ENCODE measurements at places on chromosomes 6 and 20.
A peak's percentile ranks its signal among the peaks of the same experiment; 100 is the strongest.

GRCh38 chr20:19774135-19774933 is 16.3 kb downstream of the RIN2 start:
- no peak for DNase-seq

DNA sequence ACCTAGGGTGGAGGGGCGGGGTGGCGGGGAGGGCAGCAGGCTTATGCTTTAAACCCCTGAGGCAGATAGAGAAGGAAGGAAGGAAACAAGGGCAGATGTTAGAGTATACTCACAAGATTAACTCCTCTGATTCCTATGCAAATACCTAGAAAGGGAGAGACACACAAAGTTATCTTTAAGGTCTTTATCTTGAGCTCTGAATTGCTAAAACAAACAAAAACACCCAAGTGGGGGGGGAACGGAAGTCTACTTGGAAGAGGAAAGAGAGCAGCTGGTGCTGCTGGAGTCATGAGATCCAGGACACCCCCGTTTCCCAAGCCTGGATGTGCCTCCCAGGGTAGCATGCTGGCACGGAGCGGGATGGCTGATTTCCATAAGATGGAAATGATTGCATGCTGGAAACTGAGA is 43.4 kb downstream of the PLAGL1 start:
- no peak for DNase-seq

DNA sequence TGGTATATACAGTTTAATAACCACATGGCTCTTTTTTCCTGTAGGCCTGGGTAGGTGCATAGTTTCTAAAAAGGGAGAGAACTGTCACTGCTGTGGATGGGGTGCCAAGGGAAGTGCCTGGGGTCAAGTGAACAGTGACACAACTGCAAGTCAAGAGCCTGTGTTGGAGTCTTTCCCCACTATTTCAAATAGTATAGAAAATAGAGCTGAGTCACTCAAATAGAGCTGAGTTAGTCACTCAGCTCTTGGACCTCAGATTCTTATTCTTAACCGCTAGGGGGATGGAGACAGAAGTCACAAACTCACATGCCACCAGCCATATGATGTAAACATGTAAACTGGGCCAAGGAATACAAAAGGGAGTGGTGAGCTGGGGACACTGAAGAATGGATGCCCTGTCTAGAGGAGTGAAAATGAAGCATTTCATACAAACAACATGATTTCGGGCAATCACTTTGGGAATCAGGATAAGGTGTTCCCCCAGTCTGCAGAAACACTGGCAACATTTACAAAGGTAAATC is 2.1 kb downstream of the NQO2 start:
- no peak for DNase-seq

DNA sequence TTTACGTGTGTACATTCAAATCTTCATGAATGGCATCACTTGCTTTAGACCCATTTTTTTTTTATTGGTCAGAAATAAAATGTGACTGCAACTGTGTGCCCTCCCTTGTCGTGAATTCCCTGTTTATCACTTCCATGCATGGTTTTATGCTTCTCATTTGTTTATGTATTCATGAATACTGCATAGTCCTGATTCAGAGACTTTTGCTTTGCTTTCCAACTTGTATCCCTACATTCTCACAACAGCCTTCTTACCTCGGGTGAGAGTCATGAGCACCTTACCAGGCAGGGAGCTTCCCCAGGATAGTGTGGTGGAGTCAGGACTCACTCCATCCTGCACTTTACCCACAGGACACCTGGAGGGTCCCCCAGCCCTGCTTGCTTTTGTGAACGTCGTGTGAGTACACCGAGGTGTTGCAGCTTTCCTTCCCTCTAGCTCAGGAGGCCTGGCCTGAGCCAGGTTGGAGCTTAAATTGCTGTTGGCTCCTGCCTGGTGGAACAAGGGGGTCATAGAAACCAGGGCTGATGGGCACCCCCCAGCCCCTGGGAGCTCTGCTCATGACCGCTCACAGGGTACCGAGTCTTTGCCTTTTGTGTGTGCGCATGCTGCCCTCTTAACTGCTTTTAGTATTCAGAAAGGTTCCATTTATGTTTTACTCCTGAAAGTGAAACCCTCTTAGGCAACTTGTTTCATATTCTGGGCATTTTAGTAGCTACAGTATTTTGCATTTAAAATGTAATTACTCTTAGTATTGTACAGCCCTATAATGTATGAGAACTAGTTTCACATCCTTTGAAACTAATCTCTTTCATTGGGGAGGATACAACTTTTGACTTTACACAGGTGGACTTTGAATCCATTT is 66.0 kb downstream of the CDS2 start:
- no peak for DNase-seq

GRCh38 chr6:56807326-56807988 is 147.4 kb upstream of the BEND6 start:
- no peak for DNase-seq

DNA sequence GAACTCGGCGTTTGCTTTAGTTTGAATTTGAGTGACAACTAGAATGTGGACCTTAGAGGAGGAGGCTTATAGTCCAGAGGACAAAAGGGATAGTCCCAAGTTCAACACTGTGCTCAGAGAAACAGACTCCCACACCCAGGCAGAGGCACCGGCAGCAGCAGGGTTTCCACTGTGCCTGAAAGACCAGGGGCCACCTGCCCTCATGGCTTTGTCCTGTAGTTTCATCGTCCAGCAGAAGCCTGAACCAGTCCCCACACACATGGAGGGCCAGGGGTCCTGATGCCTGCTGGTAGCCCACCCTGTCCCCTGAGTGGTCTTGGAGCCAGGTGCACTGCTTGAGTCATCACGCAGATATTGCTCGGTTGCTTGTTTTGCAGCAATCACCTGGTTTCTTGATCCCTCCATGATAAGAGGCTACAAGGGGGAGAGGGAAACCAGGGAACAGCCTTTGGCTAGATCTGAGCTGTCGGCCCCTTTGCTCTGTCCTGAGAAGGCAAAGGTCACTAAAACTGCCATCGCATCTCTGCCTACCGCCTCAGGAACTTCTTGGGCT is 7.2 kb upstream of the ACSS1 start:
- no peak for DNase-seq

GRCh38 chr6:89924231-89924630 is 30.0 kb downstream of the GJA10 start:
- DNase-seq = no peak

- DNase-seq = no peak
These were observed 74.9 kb upstream of the TOX2 start for GRCh38 chr20:43839793-43840199.

DNA sequence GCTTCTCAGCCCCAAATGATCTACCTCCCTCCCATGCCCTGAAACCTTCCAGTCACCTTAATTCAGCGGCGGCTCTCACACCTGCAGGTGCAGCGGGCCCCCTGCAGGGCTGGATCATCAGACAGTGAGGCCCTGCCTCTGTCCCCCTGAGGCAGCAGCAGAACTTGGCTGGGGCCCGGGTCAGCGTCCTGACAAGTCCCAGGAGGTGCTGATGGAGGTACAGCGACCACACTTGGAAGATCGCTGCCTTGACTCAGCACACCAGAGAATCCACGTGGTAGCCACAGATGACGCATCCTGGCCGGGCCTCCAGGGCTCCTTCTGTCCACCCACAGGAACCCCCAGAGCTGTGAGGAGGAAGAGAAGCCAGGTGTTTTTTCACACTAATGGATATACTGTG is 116.4 kb upstream of the THBS2 start:
- no peak for DNase-seq

DNA sequence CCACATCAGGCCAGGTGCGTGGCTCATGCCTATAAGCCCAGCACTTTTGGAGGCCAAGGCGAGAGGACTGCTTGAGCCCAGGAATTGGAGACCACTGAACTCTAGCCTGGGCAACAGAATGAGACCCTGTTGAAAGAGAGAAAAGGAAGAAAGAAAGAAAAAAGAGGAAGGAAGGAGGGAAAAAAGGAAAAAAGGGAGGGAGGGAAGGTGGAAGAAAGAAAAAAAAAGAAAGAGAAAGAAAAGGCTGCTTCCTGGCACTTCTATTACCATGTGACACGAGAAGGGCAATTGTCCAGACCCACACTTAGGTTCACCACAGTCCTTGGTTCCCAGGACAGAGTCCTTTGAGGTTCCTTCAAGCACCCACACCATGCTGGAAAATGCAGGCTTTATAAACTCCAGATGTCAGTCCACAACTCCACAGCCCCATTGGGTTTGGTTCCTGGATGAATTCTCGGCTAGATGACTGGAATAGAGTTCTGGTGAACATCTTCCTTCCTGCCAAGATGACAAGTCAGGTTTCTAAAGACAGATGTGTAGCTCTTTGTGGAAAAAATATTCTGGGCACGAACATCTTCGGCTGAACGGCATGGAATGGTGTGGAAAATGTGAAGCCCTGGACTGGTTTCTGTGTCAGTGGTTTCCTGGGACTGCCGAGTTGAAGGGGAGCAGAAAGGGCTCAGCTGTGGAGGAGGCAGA is 32.5 kb downstream of the NT5E start:
- no peak for DNase-seq

- peak; percentile 59 for DNase-seq
These were observed 108.7 kb downstream of the FYN start for GRCh38 chr6:111764238-111765175.

DNA sequence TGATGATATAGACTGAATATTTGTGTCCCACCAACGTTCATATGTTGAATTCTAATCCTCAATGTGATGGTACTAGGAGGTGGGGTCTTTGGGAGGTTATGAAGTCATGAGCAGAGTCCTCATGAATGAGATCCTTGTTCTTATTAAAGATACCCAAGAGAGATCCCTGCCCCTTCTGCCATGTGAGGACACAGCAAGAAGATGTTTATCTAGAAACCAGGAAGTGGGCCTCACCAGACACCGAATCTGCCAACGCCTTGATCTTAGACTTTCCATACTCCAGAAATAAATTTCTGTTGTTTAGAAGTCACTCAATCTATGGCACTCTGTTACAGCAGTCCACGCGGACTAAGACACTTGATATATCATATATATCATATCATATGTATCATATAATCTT is 67.7 kb upstream of the GCM1 start:
- no peak for DNase-seq

DNA sequence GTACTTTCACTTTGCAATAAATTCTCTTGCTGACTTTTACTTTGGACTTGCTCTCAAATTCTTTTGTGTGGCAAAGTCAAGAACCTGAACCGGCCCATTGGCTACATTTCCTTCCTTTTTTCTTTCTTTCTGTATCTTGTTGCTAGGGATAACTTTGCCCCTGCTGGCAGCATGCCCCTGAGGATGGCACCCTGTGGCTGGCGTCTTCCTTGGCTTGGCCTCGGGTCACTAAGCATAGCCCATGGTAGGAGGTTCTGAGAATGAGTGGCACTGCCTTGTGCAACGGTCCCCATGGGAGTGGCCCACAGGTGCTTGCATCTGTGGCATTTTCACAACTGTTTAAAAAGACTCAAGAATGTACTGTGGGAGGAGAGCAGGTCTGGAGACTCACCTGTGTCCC is 14.0 kb upstream of the HLA-F start:
- no peak for DNase-seq

- no peak for DNase-seq
These were observed 313.1 kb downstream of the GRIK2 start for GRCh38 chr6:101706576-101706975.

DNA sequence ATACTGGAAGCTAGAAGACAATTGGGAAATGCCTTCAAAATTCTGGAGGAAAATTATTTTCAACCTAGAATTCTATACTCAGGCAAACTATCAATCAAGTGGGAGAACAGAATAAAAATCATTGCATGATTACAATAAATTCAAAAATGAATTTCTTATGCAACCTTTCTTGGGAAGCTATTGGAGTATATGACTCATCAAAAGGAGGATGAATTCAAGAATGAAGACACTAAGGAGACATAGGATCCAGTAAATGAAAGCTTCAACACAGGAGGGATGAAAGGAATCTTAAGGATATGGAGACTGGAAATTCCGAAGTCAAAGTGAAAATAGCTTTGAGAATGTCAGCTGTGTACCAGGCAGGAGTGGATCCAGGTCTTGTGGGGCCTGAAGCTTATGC is 12.6 kb upstream of the UBR2 start:
- DNase-seq = no peak

DNA sequence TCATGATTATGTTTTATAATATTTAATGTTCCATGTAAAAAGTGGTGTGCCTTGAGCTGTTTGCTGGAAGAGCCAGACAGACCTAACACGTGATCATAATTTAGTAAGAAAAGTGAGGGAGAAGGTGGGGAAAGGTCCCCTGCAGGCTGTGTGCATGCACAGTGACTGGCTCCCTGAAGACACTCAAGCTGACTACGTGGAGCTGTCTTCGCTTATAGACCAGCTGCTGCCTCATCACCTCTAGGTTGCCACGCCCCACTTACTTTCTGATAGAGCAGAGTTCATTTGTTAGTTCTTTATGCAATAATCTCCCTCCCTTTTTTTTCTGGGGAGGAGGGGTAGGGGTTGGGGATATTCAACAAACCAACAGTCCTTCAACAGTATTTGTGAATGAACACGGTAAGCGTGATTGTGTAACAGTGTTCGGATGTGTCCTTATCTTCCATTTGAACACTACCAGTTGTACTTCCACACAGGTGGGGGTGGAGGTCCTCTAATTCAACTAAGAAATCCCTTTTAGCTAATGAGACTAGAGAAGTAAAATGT is 157.3 kb downstream of the BACH2 start:
- DNase-seq = no peak

GRCh38 chr6:40819182-40819834 is 219.7 kb downstream of the UNC5CL start:
- no peak for DNase-seq

DNA sequence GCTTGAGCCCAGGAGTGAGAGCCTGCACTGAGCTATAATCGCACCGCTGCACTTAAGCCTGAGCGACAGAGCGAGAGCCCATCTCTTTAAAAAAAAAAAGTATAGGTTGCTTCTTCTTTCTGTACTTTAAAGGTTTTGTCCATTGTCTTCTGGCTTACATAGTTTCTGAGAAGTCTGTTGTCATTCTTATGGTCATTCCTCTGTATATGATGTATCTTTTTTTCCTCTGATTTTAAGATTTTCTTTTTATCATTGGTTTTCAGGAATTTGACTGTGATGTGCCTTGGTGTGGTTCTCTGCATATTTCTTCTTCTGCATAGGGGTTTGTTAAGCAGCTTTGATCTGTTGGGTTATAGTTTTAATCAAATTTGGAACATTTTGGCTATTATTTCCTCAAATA is 29.1 kb downstream of the QRSL1 start:
- no peak for DNase-seq

- DNase-seq = no peak
These were observed 44.7 kb downstream of the RSPH3 start for GRCh38 chr6:158955255-158955654.

DNA sequence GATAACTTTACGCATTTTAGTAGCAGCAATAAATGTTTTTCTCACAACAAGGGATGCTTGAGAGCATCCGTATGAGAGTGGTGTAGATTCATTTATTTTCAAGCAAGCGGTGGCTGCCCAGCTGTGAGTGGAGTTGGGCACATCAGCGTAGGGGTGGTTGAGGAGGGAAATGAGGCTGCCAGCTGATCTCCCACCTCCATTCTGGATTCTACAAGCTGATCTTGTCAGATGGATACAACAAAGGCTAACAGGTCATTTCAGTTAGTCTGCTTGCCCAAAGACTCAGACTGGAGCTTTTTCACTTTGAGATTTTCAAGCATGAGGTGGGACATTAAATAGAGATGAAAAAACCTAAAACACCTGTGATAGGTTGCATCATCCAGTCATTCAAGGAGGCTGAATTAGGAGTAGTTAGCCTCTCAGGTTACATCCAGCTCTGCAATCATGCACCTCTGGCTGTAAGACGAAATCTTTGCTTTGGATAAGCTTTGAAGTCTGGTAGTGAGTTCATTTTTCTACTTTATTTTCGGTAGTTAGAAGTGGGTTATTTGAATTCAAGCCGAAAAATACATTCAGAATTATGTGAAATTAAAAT is 1.9 kb upstream of the BACH2 start:
- no peak for DNase-seq

Data from stimulated activated CD8-positive, alpha-beta memory T cell treated with anti-CD3 and anti-CD28 coated beads, Interleukin-4, amount 100 ng/mL, for 24 hours (primary cell).